Heart left ventricle (tissue), 16 donors: ENCODE measurements at places on chromosomes 11 and 22. TPM values are rescaled to one million over a fixed set of nuclear protein-coding genes. Genes with fewer than 3 reads are reported as not detected.

DNA sequence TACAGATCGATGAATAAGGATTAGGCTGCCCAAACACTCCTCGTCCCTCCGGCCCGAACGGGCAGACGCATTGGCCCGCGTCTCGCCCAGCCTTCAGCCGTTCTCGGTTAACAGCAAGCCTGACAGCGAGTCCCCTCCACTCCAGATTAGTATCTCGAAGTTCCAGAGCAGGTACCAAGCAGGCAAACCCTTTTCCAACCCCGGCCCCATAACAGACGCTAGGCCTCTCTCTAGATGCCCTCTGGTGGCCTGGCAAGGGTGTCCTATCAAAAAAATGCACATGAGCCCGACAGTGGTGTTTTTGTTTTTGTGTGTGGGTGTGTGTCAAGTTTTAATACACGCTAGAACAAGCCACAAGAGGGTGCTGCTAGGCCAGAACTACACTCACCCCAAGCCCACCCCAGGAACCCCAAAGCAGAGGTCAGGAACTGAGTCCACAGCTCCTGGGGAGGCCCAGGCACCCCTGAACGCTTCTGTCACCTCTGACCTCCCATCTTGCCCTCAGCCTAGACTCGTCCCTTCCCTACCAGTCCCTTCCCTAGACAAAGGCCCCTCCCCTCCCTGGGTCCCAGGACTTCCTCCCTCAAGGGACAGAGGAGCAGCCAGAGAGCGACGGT is 658 bp upstream of the ARFGAP2 start:
- DNase-seq, result peak; percentile 58

DNA sequence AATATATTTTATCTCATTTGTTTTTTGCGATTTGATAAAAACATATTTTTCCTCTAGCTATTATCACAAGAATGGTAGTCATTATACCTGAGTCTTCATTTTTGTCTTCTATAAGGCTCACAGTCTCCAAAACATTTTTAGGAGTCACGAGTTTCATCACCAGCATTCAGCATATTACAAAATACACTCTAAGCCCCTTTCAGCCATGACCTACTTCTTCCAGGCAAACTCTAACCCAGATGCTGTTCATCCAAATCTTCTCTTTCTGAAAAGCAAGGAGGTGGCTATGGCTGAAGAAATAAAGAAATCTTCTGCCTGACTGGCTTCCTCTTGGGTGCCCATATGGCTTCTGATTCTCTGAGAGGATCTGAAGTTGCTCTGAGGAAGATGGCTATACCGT is 35.7 kb upstream of the USP47 start:
- no peak for DNase-seq

Gene HBG2
- not detected for total RNA-seq

Gene SCGB1A1
- not detected for total RNA-seq

Gene ABCC8
- 2.9 TPM for total RNA-seq

Gene RAB3IL1
- total RNA-seq, result 7.7 TPM
